ENCODE measurements at places on chromosomes 12 and 14.
A peak's percentile ranks its signal among the peaks of the same experiment; 100 is the strongest.

GRCh38 chr12:131850856-131851559, 22.8 kb downstream of the MMP17 start:
- DNase-seq, result no peak

DNA sequence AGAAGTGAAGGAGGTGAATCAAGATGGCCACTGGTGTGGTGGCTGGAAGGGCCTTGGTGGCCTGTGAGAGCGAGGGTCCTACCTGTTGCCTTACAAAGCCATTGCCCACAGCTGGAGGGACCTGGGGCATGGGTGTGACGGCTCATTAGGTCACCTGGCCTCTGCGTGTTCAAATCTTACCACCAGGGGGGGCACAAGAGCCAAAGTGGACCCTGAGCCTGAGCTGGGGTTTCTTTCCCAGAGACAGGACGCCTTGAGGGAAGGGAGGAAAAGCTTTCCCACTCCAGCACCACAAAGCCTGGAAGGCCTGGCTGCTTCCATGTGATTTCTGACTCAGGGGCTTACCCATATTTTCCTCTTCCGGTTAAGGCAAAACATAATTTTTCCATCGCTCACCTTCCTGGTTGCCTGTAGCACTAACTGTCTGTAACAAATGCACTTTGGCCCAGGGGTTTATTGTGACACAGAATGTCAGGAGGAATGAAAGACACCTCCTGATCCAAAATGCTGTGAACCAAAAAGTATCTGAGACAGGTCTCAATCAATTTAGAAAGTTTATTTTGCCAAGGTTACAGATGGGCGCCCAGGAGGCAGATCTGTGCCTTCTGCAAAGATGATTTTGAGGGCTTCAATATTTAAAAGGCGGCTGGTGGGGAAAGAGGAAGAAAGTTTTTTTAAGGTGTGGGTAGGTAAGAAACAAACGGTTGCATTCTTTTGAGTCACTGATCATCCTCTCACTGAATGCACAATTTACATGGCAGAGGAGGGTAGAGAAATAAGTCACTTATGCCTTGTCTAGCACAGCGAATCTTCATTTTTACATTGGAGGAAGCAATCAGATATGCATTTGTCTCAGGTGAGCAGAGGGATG, 4.3 kb upstream of the CD9 start:
- DNase-seq, result peak; percentile 78

- no peak for DNase-seq
Measured at GRCh38 chr14:35594616-35595015, 60.7 kb downstream of the INSM2 start.

DNA sequence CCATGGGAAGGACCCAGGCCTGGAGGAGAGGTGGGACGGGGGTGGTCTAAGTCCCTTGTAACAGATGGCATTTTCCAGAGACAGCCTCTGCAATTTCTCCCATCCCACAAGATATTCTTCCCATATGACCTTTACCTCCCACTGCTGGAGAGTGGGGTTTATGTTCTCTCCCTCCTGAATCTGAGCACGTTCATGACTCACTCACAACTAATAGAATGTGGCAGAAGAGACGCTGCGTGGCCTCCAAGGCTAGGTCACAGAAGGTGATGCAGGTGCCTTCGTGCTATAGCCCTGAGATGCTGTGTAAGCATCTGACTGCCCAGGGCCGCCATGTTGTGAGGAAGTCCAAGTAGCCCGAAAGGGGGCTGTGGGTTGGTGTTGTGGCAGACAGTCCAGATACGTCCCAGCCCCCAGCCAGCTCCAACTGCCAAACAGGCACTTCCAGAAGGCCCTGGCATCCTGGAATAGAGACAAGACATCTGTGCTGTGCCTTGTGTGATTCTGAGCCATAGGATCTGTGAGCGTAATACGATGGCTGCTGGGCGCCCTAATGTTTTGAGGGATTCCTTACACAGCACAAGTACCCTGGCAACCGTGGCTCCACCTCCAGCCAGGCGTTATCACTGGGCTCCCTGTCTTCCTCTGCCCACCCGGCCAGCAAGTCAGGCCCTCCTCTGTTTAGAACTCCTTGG, 56.1 kb upstream of the NCOR2 start:
- DNase-seq, result no peak

GRCh38 chr14:105018414-105018813, 2.5 kb downstream of the CDCA4 start:
- DNase-seq, result no peak

DNA sequence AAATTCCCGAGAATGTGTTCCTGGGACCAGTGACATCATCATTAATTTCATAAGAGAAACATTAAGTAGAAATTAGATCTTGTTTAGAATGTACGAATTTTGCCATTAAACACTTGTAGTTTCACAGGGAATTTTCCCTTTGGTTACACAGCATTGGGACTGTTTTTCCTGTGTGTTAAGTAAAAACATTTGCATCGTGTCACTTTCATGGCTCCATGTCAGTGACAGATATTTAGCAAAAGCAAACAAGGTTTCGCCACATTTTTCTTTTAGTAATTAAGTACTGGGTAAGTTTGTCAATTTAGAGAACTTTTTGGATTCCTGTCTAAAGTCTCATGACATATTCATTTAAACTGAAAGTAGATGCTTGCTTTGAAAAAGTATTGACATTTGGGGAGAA, 45.5 kb upstream of the OVCH1 start:
- no peak for DNase-seq

Measured in activated CD4-positive, alpha-beta T cell treated with anti-CD3 and anti-CD28 coated beads, Interleukin-2, amount 10 ng/mL, durations not matched to agents 7 days and 5 days (primary cell).